ENCODE measurements at places on chromosomes 6 and 20.

GRCh38 chr6:35483893-35484645 is 12.8 kb downstream of the TEAD3 start:
- DNase-seq: no peak

GRCh38 chr20:39775110-39775509 is 813.0 kb downstream of the DHX35 start:
- DNase-seq: no peak

DNA sequence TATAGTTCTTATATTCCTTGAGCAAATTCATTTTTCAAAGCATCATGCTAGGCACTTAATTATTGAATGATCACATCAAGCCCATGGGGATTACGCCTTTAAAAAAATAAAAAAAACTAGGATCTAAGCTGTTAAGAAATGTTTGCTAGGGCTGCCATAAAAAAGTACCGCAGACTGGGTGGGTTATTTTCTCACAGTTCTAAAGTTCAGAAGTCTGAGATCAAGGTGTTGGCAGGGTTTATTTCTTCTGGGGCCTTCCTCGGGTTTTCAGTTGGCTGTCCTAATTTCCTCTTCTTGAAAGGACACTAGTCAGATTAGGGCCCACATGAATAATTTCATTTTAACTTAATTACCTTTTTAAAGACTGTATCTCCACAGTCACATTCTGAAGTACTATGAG is 165.6 kb upstream of the RIMS1 start:
- DNase-seq: no peak

- no peak for DNase-seq
Observed at GRCh38 chr6:32852844-32853540, 512 bp downstream of the TAP1 start.

DNA sequence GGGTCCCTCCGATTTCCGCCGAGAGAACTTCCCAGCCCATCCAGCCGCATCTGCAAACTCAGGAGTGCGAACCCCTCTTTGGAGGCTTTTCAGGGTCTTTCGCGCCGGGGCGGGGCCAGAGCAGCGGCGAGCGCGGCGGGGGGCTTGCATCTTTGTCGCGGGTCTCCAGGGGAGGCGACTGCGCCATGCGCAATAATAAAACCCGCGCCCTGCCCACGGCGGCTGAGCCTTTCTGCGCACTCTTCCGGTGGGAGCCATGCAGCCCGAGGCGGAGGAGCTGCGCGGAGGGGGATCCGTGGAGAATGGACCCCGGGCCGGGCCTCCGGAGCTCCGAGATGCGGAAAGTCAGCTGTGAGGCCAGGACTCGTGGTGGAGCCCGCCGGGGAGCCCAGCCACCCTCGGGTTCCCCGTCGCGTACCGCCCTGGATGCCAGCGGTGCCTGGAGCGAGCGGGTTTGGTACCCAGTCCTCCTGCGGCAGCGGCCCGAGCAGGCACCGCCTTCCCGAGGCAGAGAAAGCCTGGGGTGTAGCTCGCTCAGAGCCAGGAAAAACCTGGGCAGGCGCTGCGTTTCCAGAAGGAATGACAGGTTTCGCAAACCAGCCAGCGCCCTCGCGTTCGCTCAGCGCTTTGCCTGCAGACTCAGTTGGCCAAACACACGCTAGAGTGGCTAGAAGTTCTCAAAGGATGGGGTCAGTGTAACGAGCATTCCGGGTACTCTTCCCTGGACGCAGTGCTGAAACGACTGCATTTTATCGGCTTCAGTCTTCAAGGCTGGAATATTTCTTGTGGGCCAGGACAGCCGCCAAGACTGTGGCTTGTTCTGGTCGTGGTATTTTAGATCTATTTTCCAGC is 1.2 kb downstream of the AKAP12 start:
- peak; percentile 17 for DNase-seq

GRCh38 chr6:12844284-12845223 is 128.0 kb downstream of the PHACTR1 start:
- no peak for DNase-seq

GRCh38 chr6:144661116-144661806 is 376.1 kb downstream of the UTRN start:
- DNase-seq: no peak

GRCh38 chr6:14055541-14055940 is 62.0 kb upstream of the CD83 start:
- DNase-seq: no peak

GRCh38 chr20:51953731-51954340 is 151.5 kb upstream of the SALL4 start:
- DNase-seq: no peak

DNA sequence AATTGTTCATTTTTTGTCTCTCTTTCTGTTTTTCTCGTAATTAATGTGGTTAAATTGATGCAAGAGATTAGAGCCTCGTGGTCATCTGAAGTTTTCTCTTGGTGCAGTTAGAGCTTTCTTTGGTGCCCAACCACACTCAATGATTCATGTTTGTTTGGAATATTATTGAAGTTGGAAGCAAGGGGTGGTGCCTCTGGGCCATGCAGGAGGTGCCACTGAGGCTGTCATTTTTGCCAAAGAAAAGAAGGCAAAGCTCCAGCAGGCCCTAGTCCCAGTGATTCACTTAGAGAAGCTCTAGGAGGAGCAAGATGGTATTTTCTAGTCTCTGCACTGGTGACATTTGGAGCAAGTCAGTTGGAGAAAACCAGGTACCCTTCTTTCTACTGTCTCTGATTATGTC is 144.5 kb upstream of the RALGAPA2 start:
- no peak for DNase-seq

- DNase-seq: no peak
Observed at GRCh38 chr6:40998661-40999060, 40.4 kb downstream of the UNC5CL start.

DNA sequence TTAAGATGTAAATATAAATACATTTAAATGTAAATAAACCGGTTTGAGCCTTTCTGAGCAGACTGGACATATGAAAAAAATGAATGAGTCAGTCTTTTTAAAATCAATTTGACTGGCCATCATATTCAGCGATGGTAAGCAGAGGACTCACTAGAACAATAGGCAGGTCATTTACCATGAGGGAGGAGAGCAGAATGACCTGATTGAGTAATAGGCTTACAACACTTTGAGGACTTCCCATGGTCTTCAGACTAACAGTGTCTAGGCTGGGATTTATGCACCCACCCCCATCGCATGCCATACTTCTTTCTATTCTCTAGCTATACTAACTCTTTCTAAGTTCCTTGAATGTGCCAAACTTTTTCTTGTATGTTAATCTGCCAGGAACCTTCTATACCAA is 241.9 kb upstream of the RAB32 start:
- no peak for DNase-seq

- no peak for DNase-seq
Observed at GRCh38 chr6:166579237-166579850, 7.1 kb downstream of the RAMACL start.

DNA sequence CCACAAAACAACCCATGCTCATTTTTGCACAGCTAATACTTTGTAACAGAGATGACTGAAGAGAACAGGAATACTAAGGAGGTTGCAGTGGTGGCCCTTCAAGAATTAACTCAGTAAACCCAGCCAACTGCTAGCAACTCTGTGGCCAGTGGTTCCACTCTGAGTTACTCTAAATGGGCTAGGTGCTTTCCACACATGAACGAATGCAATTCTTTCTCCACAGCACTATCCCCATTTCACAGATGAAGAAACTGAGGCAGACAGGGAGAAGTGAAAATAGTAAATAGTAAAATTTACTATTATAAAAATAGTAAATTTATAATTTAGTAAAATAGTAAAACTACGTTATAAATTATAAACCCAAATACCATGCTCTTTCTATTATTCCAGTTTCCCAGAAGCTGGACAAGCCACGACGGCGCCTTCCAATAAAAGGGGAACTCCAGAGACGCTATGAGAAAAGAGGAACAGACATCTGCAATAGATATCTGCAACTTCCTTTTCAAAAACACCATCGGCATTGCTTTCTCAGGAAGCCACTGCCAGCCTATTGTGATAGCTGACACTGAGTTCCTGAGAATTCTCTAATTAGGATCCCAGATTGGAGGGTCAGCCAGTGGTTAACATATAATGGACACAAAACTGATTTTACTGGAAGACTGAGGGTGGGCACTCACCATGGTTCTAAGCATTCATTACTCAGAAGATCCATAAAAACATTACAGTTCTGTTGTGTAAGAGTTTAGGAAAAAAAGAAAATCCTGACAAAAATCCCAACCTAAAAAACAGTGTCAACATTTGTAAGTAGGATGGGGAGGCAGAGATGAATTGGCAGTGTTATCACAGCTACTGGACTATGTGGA is 16.2 kb downstream of the FKBP1A start:
- DNase-seq: no peak
